ENCODE measurements at places on chromosomes 16 and 17.

- DNase-seq: no peak
These were observed 693 bp upstream of the HOXB4 start for GRCh38 chr17:48578616-48579470.

- no peak for DNase-seq
These were observed 704 bp downstream of the ASIC2 start for GRCh38 chr17:33292201-33292980.

DNA sequence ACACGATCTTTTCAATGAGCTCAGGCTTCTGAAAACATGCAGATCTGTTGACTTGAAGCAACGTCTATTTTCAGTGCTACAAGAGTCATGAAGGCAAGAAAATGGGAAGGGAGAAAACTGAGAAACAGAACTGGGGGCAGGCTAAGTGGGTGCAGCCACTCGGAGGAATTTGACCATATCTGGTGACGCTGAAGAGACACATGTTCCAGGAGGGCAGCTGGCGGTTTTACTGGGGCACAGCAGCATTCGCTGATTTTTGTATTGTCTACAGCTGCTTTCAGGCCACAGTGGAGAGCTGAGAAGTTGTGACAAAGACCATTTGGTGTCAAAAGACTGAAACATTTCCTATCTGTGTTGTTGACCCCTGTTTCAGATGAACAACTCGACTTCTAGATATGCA, 103.0 kb upstream of the ELAC2 start:
- no peak for DNase-seq

- DNase-seq: no peak
These were observed 21.9 kb downstream of the CPPED1 start for GRCh38 chr16:12781777-12782176.

DNA sequence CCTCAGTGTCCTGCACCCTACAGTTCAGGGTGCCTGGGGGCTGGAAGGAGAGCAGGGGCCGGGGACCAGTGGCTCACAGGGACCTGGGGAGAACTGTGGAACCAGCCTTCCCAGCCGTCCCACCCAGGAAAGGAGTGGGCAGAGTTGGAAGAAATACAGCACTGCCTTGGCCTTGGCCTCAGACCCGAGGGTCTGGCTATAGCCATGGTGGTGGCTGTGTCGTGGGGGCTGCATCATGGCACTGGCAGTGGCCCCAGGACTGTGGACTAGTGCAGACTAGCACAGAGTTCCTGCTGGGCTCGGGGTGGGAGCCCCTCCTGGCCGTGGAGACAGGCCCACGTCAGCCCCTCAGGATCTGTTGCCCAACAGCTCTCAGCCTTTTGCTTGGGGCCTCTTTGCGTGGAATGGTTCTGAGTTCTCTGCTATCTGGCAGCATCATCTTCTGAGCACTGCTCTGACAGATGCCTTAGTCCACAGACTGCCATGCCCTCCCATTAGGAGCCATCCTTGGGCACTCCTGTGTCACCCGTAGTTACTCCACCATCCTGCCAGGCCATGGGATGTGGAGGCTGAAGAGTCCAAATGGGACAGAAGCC, 12.6 kb upstream of the DNASE1 start:
- DNase-seq: peak; percentile 62

GRCh38 chr16:81553080-81553813, 108.6 kb downstream of the CMIP start:
- no peak for DNase-seq

GRCh38 chr16:87493608-87494280, 920 bp upstream of the ZCCHC14 start:
- DNase-seq: no peak

DNA sequence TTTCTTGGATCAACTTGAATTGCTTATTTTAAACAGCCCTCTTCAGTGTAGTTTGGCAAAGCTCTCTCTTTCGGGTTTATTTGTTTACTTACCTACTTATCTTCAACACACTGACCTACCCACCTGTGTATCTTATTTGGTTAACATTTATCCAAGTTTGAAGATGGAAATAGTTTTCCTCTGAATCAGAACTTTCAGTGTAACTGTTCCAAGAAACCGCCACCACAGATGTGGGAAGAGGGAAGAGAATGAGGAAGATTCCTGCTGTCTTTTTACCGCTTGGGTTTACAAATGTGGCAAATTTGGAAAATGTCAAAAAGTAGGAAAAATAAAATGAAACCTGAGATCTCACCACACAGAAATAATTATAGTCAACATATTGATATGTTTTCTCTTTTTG, 115.8 kb downstream of the MSI2 start:
- no peak for DNase-seq

DNA sequence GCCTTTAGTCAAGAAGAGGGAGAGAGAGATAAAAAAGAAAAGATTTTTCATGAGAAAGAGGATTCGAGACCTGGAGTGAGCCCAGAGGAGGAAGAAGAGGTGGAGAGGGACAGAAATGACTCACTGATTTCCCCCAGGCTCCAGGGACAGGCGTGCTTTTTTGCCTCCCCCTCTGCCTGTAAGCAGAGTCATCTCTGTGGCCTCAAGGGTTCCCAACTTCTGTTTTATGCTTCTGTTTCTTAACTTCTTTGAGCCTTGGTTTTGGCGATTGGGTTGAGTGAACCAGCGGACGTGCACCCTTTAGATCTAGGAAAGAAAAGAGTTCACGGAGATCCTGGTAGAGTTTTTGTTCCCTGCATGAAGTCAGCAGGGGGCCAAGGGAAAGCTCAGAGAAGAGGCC, 147.9 kb upstream of the NOL11 start:
- DNase-seq: no peak

- DNase-seq: no peak
These were observed 115.6 kb downstream of the CCDC182 start for GRCh38 chr17:57629470-57629869.

DNA sequence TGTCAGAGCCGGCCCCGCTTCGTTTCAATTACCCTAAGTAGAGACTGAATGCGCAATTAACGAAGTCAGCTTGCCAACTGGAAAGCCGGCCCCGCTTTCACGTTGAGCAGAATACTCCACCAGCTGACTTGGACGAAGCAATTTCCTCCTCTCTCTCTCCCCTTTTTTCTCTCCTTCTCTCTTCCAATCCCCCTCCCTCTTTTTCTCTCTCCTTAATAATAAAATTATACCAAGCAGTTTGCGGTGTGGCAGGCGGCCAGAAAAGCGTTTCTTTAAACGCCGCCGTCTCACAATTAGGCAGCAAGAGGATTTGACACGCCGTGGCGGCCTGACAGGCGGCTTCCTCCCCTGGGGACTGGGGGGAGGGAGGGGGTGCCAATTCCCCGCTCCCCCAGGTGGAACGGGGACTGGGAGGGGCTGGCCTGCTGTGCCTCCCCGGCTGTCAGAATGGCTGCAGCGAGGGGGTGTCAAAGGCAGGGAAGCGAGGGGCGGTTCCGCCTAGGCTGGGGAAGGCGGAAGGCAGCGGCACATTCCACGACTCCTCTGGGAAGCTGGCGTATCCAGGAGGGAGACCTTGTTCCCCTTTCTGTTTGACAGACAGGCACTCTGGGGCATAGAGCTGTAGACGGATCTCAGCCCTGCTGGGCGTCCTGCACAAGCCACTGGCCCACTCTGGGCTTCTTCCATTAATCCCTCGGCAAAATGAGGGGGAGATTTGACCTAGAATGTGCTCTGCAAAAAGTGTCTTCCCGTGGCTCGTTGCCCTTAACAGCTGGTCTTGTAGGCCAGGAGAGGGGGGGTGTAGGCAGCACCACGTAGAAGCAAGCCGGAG, 52.7 kb downstream of the SREBF1 start:
- no peak for DNase-seq

GRCh38 chr17:1930337-1930645, 94.8 kb downstream of the RTN4RL1 start:
- no peak for DNase-seq

DNA sequence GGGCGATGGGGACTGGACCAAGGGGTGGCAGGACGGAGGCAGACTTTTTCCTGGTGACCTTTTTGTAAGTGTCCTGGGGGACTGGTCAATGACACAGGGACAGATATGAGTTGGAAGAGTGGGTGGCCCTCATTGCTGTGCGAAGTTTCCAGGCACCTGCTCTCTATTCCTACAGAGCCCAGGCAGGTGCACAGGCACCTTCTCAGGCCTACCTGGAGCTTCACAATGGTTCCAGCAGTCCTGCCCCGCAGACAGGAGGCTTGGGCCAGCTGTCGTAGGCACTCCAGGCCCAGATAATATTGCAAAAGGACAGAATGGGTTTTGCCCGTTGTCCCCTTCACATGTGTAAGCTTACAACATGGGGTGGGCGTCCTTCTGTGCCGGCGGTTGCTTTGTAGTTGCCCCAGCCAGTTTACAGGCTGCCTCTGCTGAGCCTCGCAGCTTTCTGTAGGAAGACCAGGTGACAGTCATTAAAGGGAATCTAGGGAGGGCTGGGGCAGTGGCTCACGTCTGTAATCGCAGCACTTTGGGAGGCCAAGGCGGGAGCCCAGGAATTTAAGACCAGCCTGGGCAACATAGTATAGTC, 84.3 kb downstream of the ARHGAP23 start:
- DNase-seq: no peak

DNA sequence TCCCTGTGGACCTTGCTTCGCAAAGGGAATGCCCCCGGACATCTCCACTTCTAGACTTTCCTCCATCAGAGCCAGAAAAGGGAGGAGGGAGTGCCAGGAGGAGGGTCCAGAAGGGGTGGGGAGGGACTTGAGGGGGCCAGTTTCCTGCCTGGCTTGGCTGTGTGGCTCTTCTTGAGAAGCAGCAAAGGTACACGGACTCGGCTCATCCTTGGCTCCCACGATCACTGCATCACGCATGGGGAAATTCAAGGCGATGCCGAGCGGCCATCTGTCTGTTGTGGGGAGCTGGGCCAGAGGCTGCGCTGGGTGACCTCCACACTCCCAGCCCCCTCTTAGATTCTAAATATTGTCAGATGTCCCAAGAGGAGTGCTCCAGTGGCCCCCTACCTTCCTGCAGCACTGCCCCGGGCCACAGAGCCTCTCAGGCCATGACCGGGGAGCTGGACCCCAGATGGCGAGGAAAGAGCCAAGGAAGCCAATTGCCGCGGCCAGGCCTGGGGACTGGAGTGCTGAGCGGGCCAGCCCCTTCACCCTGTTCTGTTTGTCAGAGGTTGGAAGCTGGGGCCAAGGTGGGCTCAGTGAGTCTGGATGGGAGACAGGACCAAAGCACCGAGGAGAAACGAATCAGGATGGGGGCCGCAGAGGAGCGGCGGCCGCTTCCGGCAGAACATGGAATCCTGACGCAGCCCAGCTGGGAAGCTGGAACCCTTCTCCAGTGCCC, 104.5 kb downstream of the RBFOX3 start:
- no peak for DNase-seq

DNA sequence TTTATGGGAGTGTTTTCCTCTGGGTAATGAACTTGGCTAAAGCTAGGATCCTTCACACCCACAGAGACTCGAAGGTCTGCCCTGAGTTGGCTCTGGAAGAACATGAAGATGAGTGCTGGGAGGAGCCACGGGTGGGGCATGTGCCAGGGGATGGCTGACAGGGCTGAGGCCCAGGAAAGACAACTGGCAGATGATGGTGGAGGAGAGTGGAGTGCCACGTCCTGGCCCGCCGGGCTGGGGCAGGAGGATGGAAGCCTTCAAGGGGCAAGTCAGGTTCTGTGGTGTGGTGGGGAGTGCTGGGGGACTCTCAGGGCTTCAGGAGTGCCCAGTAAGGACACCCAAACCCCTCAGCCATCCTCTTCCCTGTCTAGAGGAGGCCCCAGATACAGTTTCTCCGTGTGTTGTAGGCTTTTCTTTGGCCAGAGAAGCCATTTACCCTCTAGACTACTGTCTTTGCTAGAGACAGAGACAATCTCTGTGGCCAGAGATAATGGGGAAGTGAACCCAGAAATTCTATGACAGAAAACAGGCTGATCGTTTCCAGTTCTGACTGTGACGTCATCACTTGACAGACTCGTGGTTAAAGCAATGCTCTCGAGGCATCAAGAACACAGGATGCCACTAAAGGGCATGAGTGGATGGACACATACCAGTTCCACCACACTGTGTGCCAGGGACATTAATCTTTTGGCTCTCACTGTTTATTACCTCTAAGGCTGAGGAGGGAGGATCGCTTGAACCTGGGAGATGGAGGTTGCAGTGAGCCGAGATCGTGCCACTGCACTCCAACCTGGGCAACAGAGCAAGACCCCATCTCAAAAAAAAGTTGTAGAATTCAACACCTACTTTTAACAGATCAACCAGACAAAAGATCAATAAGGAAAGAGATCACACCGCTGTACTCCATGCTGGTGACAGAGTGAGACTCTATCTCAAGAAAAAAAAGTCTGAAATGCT, 18.6 kb upstream of the SLC5A10 start:
- no peak for DNase-seq

DNA sequence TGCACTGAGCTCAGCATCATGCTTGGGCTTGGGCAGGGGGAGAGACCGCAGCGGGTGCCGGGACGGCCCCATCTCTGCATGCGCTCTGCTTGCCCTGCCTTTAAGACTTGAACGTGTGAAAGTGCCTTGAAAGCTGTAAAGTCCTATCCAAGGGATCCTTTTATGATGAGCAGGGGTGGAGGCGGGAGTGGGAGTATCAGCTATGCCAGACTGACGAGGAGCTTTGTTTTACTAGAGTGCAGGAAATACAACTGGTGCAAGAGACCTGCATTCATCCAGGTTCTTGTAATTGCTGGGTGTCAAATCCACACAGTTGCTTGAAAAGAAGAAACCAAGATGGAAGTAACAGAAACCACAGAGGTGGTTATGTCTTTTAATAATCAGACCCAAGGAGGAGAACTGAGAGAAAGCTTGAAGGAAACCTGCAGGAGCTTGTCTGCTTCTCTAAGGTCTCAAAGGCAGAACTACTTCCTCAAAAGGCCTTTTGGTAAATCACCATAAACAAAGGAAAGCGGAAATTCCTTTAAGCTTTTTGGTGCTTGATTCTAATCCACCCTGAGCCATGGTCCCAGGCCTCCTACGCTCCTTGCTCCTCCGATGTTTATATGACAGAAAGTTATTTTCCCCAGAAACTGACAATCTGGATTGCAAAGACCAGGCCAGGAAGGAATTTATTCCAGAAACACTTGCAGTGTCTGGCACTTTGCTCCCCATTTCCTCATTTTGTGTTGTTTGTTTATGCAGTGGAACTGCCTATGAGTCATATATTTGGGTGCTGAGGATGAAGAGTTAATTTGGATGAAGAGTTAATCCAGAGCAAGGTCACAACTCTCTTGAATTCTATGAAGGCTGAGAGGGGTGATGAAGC, 51.3 kb upstream of the FBXO47 start:
- DNase-seq: no peak

GRCh38 chr17:13690806-13691205, 89.1 kb upstream of the HS3ST3A1 start:
- no peak for DNase-seq

DNA sequence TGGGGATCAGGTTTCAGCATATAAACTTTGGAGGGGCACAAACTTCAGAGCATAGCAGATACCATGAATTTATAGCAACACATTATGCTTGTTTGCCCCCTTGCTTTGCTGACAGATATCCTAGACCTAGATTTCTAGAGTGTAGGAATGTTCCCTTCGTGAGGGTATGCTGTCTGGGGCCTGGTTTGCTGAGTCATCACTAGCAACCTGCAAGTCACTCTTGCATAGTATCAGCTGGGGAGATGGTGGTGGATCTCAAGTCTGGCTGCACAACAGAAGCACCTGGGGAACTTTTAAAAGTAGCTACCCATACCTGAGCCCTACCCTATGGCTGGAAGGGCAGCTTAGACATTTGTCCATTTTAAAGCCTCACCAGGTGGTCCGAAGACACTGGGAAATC, 22.3 kb upstream of the HSBP1 start:
- DNase-seq: no peak
